Activated CD4-positive, alpha-beta T cell treated with anti-CD3 and anti-CD28 coated beads, Interleukin-2, amount 50 U/mL, for 48 hours (primary cell): ENCODE measurements at places on chromosomes 3 and 15.
A peak's percentile ranks its signal among the peaks of the same experiment; 100 is the strongest.

DNA sequence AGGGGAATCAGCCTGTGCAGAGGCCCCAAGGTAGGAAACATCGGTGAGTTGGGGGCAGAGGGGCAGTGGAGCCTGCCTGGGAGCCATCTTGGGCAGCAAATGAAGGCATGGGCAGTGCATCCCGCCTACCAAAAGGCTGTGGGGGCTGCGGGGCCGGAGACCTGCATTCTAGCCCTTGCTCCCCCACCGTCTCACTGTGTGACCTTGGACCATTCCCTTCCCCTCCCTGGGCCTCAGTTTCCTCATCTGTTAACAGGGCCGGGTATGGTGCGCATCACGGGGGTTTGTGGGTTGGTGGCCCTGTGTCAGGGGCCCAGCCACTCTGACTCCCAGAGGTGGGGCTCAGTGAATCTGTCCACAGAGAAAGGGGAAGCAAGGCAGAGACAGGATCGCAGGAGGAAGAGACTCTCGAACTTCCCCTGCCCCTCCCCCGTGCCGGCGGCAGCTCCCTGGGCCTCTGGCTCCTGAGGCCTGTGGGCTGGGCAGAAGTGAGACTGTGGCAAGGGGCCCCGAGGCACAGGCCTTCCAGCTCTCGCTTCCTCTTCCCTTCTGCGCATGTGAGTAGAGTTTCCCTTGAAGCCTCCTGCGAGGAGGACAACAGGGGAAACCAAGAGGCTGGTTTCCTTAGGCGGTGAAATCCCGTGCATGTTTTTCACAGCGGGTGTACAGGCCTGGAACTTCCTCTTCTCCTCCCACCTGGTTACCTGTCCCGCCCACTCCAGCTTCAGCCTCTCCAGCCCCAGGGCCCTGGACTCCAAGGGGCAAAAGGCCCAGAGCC lies 42.9 kb downstream of the IDH2 start:
- peak; percentile 86 for DNase-seq

- DNase-seq = no peak
Observed at GRCh38 chr15:60745469-60746061, 266.6 kb upstream of the ICE2 start.

GRCh38 chr3:10470120-10471053 lies 35.0 kb downstream of the ATP2B2 start:
- no peak for DNase-seq

- no peak for DNase-seq
Observed at GRCh38 chr15:93212578-93212977, 123.6 kb upstream of the RGMA start.

DNA sequence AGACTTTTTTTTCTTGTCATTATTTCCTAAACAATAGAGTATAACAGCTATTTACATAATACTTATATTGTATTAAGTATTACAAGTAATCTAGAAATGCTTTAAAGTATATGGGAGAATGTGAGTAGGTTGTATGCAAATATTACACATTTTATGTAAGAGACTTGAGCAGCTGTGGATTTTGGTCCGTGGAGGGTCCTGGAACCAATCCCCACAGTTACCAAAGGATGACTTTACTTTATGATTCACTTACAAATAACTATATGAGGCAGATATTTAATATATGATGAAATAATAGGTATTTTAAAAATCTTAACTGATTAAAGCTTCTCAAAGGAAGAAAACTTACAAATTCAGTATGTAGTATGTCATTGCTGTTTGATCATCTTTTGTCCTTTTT lies 56.3 kb downstream of the PPP2R3A start:
- no peak for DNase-seq

- no peak for DNase-seq
Observed at GRCh38 chr3:67646586-67647234, 7.7 kb downstream of the SUCLG2 start.

DNA sequence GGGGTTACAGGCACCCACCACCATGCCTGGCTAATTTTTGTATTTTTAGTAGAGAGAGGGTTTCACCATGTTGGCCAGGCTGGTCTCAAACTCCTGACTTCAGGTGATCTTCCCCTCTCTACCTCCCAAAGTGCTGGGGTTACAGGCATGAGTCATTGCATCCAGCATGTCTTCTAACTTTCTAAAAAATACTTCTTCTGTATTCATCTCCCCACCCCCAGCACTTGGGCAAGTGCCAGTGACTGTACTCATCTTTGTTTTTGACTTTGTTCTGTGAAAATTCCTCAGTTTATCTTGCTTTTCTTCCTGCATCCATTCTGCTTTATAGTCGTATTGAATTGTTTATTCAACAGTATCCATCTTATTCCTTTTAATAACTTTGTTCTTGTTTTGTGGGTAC lies 47.6 kb downstream of the ARIH1 start:
- no peak for DNase-seq

DNA sequence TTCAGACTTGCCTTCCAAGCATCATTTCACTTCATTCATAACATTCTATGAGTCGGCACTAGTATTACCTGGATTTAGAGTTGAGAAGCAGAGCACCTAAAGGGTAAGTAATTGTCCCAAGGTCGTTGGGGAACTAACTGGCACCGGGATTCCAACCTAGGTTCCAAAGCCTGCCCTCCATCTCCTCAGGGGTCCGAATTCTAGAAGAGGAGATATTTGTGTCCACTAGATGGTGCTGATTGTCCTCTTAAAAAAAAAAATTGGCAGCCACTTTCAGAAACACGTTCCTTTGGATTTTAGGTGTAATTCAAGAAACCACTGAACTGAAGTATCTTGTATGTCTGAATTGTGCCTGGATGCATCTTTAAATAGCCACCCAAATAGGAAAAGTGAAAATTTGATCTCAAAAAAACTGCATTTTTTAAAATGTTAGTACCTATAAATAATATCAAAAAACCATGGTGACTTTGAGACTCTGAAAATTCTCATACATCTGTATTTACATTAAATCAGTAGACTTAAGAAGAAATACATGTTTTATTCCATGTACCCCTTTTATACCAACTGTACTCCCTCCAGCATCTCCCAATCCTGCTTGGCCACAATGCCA lies 3.9 kb upstream of the FSIP1 start:
- no peak for DNase-seq

DNA sequence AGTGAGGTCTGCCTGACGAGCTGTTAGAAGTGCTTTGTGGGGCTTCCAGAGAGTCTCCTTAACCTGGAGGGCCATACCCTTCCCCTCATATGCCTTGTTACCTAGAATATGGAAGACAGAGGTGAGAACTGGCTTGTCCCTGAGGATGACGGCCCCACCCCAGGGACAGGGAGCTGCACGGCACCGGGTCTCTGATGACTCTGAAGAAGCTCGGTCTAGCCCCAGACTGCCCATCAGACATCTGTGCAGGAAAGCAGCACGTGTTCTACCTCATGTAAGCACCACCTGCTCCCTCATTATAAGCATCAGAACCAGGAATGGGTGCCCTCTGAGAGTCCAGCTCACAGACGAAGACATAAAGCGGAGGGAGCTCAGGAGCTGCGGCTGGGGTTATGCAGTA lies 18.0 kb downstream of the MYO5C start:
- DNase-seq = no peak

GRCh38 chr15:99507504-99508310 lies 58.1 kb upstream of the MEF2A start:
- DNase-seq = no peak

- DNase-seq = no peak
Observed at GRCh38 chr3:183181606-183182005, 19.1 kb upstream of the LAMP3 start.

DNA sequence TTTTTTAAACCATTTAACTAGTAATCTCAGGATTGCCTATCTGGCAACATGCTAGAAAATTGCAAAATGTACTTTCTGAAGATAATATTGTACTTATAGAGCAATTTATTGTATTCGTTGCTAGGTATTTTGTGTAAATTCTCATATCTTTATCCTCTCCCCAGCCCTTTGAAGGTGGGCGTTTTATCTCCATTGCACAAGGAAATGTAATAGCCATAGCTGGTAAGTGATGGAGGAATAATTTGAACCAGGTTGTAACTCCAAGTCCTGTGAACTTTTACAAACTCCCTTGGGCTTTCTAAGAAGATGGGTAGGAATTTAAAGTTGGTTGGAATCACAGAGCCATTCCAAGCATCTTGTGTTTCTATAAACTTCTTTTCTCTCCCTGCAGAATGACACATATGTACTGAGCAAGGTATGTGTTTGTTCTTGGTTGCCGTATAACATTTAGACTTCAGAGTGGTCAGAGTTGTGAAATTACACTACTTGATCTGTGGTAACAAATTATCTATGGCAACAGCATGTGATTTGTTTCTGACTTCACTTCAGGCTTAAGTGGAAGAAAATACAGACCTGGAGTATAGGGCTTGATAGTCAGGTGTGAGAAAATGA lies 170.9 kb downstream of the AKAP13 start:
- DNase-seq = no peak

DNA sequence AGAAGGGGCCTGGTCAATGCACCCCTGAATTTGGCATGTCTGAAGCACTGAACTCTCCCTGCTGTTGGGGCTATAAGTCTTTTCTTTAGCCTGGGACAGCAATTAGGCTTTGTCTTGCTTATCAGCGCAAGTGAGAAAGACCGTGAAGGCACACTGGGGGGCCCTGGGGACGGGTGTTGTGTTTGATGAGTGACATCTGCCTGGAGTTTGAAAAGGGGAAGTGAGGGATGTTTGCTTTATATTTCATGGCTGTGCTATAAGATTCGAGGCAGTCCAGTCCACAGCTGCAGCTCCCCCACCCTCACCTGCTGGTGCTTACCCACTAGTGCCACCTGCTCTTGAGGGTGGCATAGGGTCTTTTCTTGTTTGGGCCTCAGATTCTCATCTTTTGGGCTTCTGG lies 44.8 kb downstream of the CEMIP start:
- no peak for DNase-seq

GRCh38 chr3:49654955-49655556 lies 19.1 kb upstream of the APEH start:
- no peak for DNase-seq

DNA sequence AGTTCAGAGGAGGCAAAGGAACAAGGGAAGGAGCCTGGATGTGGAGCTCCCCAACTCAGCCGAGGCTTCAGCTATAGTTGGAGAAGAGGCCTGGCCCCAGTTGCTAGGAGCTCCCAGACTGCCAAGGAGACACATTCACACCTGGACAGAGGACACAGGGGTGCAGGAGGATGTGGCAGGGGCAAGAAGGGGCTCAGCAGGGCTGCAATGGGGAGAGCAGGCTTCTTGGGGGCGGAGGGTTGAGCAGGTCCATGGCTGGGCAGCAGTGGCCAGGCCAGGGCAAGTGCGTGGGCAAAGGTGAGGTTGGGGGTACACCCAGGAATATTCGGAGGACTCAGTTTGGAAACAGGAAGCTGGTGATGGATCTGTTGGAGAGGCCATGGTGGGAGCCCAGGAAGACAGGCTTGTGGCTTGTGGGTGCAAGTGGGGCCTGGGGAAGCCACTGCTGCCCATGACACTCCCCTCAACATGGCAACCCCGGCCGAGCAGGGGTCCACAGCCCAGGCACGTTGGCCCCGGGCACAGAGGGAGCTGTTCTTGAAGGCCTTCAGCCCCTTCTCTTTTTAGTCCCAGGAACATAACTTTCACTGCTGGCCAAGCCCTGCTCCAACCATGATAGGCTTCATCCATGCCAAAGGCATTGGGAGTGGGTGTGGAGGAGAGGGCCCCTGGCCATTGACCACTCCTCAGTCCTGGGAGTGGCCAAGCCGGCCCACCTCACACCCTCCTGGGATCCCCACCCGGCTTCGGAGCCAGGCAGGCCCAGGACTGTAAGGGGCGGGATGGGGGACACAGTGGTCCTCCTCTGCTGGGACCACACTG lies 33.3 kb downstream of the TSPAN3 start:
- peak; percentile 1 for DNase-seq

DNA sequence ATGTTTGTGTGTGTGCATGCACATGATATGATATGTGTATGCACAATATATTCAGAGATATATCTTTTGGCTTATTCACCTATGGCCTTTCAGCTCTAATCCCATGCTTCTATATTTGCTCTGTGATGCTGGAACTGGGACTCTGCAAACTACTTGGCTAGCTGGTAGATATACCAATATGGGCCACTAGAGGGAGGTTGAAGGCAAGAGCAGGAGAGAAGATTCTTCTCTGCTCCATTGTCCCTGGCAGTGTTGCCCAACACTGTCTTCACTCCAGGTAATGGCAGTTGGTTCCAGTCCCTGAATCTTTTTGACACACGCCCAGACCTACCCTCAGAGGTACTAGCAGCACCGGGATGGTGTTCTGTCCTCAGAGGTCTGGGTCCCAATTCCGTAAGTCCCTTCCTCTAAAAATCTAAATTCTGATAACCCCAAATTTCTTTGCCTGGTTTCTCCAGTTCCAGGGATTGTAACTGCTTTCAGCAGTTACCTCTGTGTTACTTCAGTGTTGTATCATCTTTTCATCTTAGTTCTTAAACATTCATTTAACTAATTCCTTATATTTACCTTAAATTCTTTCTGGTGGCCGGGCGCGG lies 44.7 kb downstream of the GTPBP8 start:
- DNase-seq = peak; percentile 17

DNA sequence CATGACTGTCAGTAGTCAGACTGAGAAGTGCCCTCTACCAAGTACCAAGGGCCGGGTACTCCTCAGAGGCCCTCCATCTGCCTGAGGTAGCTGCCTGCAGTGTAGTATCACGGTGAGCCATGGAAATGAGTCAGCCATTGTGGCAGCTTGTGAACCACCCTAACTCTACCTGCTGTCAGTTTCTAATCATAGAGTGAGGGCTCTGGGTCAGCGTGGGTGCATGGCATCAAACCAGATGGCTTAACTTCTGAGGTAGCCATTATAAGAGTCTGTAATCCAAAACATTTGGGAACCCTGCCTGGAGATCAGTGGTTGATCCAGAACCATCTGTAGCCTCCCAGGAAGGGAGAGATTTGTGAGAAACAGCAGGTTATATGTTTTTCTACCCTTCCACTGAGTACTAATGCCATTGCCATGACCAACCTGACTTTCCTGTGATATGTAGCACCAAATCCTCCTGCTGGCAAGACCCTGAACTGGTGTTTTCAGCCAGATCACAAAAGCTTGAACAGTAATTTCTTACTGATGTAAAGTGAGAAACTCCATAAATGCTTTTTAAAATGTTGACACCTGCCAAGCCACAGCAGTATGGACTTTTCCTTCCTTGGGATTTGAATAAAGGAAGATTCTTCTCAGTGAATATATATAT lies 38.9 kb downstream of the ABHD2 start:
- DNase-seq = peak; percentile 31

GRCh38 chr3:37986479-37987314 lies 3.9 kb upstream of the VILL start:
- no peak for DNase-seq

- peak; percentile 22 for DNase-seq
Observed at GRCh38 chr3:122679882-122680474, 661 bp upstream of the PARP14 start.

GRCh38 chr15:38252481-38253350 lies at the start of gene SPRED1:
TSS of gene SPRED1 (plus strand) at chr15:38252836. CDS start at chr15:38253186, 350 bp downstream.
- peak; percentile 13 for DNase-seq

- DNase-seq = no peak
Observed at GRCh38 chr3:185479373-185479945, 19.4 kb downstream of the TMEM41A start.

- peak; percentile 33 for DNase-seq
Observed at GRCh38 chr15:74988007-74988800, 7.2 kb upstream of the SCAMP5 start.
